ENCODE measurements at places on chromosomes 2 and 18. TPM values are rescaled to one million over a fixed set of nuclear protein-coding genes. Genes with fewer than 3 reads are reported as not detected.

FAM237A gene
- not detected for total RNA-seq

- DNase-seq, result no peak
These were observed 55.3 kb upstream of the TMEM163 start for GRCh38 chr2:134773759-134774742.

DNA sequence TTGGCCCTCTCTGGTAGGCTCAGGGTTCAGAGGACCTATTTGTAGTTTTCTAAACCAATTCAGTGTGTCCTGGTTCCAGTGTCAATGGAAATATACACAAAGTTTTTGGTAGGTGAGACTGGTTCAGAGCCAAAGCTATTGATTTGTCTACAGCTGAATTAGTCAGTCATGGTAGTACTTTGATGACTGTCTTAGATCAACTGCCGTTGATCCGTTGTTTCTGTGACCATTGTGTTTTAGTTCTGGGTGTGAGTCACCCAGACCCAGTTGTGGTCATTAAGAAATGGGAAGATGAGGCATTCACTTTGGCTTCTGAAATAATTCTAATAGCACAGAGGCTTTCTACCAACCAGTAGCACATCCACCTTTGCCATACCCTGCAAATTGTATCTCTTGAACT is 16.0 kb upstream of the RPE start:
- no peak for DNase-seq

ACAA2 gene
- total RNA-seq, result 47.0 TPM

- no peak for DNase-seq
These were observed 90.0 kb downstream of the CDH2 start for GRCh38 chr18:28086670-28087552.

SLC14A1 gene
- 51.6 TPM for total RNA-seq

CDH2 gene
- total RNA-seq, result 0.35 TPM

- no peak for DNase-seq
These were observed 114.8 kb downstream of the TMEM163 start for GRCh38 chr2:134603966-134604365.

PHLPP1 gene
- total RNA-seq, result 12.1 TPM

DNA sequence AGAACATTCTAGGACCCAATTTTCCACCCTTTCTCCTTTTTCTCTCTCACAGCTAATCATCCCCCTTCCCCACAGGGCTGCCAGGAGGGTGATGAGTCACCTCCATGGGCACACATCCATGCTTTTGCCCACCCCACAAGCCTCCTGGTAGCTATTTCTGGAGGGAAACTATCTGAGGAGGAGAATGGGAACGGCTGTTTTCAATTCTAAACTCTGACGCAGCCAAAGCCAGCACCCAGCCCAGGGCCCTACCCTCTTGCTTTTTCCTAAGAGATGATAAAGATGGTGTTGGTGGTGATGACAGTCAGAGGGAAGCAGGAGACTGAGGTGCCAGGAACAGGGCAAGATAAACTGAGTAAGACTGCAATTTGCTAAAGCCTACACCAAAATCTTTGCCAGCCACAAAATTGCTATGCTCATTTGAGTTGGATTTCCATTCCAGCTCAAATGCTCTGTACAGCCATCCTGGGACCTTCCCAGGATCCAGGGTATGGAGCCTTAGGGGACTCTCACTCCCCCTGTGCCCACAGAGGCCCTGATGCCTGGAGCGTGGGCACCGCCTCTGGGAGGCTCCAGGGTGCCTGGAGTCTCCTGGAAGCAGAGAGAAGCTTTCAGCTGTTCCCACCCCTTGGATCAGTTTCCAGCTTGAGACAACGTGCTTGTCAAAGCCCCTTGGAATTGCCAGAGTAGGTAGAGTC is 62.0 kb upstream of the FZD7 start:
- no peak for DNase-seq

DIPK1C gene
- not detected for total RNA-seq

DNA sequence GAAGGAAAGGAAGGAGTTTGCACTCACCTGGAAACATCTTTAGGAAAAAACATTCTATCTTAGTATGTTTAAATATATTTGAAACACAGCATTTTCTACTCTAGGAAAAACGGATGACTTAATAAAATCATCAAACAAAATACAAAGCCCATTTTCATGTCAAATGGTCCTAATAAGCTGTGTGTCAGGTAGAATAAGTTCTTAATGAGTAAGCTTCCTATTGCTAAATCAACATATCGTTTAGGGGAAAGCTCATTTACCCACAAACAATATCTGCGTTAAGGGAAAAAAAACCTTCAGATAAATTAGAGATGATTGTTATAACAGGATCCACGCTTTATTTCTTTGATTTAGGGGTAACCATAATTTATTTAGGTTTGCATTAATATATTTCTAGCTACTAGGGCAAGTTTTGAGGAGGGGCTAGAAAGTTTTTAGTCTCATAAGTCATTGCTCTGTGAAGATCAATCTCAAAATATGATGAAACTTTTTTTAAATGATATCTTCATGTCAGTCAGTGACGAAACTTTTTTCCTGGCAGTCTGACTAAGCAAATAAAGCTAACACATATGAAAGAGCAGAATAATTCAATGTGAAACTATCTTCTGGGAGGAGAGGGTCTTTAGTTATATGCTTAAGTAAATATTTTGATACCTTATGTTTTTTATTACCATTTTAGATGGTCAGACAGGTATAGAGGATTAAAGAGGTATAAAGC is 147.1 kb downstream of the WDSUB1 start:
- DNase-seq, result no peak

DNA sequence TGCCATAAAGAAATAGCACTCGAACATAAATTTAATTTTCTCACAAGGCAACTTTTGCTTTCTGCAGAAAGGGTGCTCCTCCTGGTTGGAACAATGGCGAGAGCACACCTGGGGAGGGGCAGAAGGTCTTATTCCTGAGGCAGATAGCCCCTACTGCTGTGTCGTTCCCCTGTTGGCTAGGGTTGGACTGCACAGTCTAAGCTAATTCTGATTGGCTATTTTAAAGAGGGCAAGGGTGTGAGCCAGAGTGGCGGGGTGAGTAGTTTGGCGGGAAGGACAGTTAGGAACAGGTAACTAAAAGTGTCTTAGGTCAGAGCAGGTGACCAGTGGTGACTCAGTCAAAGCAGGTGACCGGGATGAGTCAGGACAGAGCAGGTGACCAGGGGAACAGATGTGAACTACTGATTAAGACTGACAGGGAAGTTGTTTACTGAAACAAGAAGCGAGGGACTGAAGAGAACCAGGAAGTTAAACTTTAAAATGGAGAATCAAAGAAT is 49.7 kb upstream of the AGAP1 start:
- DNase-seq, result no peak

DNA sequence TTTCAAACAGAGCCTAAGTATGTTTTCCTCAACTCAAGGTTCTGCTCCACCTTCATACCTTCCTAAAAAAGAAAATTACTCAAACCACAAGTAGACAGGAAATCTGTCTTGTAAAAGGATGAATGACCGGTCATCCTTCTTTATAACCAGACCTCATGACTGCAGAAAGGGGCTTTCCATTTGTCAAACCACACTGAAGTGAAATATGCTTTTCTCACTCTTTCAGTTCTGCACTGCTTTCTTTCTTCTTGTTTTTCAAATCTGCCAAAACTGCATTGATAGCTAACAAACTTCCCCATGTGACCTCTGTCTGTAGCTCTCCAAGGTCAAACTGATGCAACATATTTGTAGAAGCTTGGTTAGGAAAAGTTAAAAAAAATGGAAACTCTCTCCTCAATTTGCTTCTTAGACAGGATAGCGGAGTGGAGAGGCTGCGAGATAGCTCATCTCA is 308.9 kb upstream of the CCDC68 start:
- DNase-seq, result no peak

DNA sequence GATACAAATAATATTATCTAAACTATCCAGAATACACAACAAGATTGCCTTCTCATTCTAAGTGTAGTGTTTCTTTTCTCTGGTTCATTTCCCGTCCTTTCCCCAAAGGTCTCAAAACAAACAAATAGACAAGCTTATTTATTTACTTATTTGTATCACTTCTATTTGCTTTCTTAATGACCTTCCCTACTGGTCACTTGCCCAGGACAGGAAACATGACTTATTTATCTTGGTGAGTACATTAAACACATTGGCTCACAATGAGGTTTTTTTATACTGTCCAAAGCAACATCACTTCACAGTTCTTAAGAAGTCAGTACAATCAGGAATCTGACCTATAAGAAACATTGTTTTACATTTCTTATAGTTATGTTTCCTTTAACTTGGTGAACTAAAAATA is 123.3 kb upstream of the KYNU start:
- no peak for DNase-seq

FBXO15 gene
- 2.6 TPM for total RNA-seq

- no peak for DNase-seq
These were observed 415.5 kb downstream of the CBLN2 start for GRCh38 chr18:72128649-72129048.

- no peak for DNase-seq
These were observed 22.0 kb downstream of the AP1S3 start for GRCh38 chr2:223815186-223815883.

GRCh38 chr2:17257189-17257909 is 260.9 kb downstream of the RAD51AP2 start:
- no peak for DNase-seq
